ENCODE measurements at places on chromosomes 13 and 19.

DNA sequence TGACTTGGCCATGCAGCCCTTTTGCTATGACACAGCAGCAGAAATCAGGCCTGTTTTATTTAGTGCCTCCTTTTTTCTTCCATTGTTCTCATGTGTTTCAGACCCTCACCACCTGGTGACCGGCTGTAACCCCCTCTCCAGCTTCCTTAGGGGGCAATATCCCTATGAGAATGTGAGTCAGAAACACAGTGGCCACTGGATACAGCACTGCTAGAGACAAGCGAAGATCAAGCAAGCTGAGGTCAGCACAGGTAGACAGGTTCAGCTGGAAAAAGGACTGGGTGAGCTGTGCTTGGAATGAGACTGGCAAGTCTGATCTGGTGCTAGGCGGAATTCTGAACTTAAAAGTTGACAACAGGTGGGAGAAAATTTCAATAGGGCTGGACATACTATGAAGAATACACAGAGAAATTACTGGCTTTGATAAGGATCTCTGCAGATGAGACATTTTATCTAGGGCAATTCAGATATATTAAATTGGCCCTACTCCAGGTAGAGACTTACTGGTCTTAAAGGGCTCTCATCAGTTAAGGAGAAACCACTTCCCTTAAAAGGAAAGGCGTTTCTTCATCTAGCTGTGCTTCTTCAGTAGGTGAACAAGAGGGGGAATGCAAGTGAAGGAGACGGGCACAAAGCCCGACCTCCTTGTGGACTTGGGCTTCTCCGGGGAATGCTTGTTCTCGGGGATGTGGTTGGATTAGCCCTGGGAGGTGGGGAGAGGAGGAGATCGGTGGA is 83.3 kb downstream of the ERCC5 start:
- no peak for DNase-seq

- no peak for DNase-seq
Measured at GRCh38 chr13:106570299-106570852, 2.4 kb upstream of the ARGLU1 start.

DNA sequence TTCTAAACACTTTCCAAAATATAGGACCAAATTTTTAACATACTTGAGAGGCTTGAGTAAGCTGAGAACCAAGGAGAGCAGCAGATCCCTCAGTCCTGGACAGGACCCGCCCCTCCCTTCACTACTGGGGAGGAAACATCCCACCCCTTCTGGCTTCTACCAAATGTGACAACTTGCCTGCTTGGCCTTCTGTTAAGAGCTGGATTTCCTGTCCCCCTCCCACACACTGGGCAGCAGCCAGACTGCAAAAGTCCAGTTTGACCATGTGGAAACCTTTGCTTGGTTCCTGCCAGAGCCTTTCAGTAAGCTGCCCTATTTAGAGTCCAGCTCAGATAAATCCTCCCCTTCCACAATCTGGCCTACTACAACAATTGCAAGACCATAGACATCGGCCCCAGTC is 84.3 kb downstream of the FGF14 start:
- DNase-seq = no peak

GRCh38 chr13:39119422-39119821 is 81.2 kb downstream of the NHLRC3 start:
- no peak for DNase-seq

DNA sequence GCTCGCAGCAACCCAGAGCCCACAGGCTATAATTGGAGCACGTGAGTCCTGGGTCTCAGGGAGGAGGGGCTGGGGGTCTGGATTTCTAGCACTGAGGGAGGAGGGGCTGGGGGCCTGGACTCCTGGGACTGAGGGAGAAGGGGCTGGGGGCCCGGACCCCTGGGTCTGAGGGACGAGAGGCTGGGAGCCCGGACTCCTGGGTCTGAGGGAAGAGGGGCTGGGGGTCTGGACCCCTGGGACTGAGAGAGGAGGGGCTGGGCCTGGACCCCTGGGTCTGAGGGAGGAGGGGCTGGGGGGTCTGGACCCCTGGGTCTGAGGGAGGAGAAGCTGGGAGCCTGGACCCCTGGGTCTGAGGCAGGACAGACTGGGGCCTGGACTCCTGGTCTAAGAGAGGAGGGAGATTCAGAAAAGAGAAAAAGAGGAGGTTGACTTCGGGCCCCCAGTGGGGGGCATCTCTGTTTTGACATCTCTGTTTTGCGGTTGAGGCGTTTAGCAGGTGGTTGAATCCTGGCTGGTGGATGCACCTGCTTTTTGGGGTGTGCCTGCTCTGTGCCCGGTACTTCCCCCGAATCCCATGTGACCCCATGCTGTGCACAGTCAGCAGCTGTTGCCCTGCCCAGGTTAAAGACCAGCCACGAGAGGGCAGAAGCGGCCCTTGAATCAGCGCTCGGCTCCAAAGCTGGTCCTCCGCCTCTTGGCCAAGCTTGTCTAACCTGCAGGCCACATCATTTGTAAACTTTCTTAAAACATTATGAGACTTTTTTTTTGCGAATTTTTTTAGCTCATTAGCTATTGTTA is 10.5 kb downstream of the PVR start:
- DNase-seq = no peak

GRCh38 chr13:79870123-79870522 is 389.2 kb downstream of the NDFIP2 start:
- no peak for DNase-seq

DNA sequence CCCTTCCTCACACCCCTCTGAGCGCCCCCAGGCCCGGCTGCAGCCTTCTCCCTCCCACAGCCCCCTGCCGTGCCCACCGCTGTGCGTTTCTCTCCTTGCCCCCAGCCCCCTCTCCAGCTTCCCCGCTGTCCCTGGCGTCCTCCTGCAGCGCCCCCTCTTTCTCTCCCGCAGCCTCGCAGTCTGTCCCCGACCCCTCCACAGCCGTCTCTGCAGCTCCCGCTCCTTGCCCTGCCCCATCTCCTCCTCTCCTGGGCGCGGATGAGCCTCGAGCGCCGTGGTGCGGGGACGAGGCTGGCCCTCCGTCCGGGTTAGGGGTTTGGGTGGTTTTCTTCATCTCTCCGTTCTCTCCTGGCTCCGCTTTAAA is 1.1 kb downstream of the KMT5C start:
- DNase-seq = no peak

GRCh38 chr19:5229778-5230335 is 110.8 kb downstream of the PTPRS start:
- DNase-seq = no peak

DNA sequence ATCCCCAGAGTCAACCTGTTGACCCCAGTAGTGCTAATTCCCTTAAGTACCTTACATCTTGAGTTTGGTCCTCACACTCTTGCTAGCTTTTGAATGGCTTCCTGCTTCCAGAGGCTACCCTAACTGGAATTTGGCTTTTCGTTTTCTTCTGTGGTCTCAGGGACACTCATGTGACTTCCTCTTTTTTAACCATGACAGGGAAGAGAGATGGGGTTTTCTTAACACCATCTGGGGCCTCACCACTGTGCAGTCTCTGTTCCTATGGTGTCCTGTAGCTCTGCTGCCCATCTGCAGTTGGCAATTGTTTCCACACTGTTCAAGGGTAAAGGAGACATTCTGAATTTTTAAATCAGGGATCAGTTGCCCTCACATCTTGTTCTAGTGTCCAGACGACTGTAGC is 66.7 kb downstream of the SLC10A2 start:
- no peak for DNase-seq

DNA sequence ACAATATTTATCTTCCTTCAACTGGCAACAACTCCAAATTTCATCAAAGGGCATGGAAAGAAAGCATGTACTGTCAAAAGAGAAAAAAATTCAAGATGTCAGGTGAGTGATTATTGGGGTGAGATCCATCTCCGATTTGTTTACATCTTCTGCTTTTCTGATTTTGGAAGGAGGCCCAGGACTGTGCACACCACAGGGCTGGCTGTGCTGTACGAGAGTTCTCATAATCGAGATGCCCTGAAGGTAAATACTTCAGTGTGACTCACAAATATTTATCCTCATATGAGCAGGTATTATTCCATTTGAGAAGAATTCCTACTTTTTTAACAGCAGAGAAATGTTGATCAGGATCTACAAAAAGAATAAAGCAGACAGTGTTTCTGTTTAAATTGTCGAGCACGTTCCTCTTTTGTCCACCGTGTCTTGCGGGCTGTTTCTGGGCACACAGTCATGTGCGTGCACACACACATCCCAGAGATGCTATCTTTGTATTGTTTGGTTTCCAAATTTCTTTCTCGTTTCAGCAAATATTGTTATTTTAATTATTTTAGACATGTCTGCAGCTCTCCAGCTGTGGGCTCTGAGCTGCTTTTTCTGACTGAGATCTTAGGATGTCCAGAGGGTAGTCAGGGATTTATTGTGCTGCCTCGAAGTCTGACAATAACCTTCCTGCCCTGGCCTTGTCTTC is 103.8 kb downstream of the KL start:
- DNase-seq = no peak

GRCh38 chr13:105984236-105984635 is 551.2 kb downstream of the EFNB2 start:
- no peak for DNase-seq

DNA sequence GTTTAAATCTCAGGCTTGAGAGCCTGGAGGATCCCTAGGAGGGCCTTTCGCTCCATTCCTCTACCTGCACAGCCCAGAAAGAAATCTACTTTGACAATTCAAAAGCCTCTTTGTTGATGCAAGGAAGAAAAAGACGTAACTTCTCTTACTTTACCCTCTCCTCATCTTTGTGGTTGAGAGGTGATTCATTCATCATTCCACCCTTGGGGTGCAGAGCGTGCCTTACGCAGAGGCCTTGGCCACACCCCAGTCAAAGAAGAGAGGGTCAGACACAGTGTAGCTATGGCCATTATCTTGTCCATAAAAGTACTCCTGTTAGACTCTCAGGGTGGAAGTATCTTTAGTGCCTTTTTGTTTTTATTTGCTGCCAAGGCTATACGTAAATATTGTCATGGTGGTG is 184.0 kb downstream of the IRS2 start:
- no peak for DNase-seq

- no peak for DNase-seq
Measured at GRCh38 chr19:6693056-6693471, 23.1 kb upstream of the TNFSF14 start.

- DNase-seq = no peak
Measured at GRCh38 chr13:39910041-39910440, 254.6 kb downstream of the COG6 start.

GRCh38 chr19:50712833-50713232 is 6.8 kb downstream of the SHANK1 start:
- DNase-seq = no peak

DNA sequence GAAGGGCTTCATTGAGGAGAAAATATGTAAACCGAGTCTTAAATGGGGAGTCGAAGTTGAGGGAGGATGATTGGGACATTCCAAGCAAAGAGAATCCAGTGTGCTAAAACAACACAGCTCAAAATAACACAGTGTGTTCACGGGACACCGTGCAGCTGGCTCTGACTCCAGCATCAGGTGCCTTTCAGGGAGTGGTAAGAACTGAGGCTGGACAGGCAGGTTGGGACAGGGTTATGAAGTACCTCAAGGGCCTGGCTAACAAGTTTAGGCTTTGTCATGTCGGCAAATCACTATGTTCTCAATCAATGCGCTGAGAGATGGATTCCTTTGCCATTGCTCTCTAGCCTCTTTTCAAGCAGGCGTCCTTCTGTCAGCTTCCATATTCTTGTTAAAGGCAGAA is 27.5 kb upstream of the WDFY2 start:
- DNase-seq = no peak

DNA sequence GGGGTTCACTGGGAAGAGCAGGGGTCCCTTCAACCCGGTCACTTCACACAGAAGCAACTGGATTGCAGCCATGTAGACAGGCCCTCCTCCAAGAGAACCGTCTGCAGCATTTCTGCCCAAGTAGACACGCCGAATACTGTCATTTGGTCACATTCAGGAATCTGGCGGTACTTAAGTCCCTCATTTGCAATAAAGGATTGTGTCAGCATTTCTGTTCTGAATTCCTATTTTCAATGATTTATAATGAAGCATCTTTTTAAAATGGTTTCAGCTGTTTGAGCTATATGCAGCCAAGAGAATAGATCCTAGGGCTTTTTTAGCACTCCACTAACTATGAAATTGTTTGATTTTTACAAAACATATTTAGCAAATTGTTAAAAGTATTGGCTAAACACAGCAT is 143.5 kb upstream of the SOX1 start:
- DNase-seq = no peak

DNA sequence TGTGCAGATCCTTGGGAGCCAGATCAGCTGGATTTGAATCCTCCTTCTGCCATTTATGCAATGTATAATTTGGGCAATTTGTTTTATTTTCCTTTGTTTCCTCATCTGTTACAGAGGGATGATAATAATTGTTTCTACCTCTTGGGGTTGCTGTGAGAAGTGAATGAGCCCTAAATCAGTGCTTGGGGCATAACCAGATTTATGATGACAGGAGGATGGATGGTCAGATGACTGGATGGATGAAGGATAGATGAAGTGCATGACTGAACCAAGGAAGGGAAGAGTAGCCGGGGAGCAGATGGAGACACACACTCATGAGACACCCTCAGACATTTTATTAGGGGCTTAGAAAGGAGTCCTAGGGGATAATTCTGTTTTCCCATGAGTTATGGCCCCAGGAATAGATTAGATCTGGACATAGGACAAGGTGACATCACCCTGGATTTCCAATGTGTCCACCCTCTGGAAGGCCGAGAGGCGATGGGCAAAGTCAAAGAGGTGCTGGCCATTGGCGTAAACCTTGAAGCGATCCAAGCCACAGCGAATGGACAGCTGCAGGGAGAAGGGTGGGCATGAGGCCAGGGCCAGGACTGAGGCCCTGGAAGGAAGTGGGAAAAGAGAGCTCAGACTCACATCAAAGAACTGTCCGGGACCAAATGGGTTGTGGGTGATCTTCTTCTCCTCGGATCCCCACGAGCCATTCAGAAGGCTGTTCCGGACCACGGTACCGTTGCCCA is 11.2 kb downstream of the LGALS4 start:
- DNase-seq = no peak

DNA sequence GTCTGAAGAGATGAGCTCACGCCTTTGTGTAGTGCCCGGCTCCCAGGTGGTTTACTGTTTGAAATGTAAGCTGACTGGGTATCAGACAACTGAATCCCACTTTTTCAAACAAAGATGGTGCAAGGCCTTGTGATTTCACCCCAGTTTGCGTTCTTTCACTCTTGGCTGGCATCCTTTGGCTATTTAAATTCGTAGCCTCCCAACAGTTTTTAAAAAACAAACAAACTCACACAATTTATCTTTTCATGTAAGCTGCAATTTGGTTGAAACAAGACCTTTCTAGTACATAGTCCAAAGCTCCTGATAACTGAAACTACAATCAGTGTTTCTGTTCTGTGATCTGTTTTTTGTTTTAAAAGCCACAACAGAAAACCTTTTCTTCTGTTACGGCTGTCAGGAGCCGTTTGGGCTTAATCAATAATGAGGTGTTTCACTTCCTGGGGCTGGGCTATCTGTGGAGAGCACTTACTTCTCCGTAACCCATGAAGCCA is 65.1 kb upstream of the NPAS1 start:
- no peak for DNase-seq

DNA sequence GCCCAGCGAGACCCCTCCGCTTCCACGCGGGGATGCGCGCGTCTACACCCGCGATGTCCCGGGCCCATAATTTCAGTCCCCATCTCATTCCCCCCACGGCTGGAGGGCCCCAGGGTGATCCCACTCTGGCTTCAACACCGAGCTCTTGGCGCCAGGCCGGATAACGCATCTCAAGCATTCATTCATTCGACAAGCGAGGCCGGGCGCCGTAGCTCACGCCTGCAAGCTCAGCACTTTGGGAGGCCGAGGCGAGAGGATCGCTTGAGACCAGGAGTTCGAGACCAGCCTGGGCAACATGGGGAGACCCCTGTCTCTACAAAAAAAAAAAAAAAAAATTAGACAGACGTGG is 5.9 kb downstream of the ANGPTL6 start:
- no peak for DNase-seq

GRCh38 chr13:97249796-97250495 is 27.8 kb downstream of the MBNL2 start:
- DNase-seq = no peak

GRCh38 chr13:103517066-103517767 is 451.0 kb upstream of the SLC10A2 start:
- DNase-seq = no peak
